ENCODE measurements at places on chromosomes 1 and 21.

GRCh38 chr1:37020653-37021277 is 13.6 kb downstream of the GRIK3 start:
- no peak for DNase-seq

GRCh38 chr1:244207042-244207934 is 156.2 kb downstream of the ZBTB18 start:
- no peak for DNase-seq

GRCh38 chr21:29487154-29487553 is 188.4 kb downstream of the BACH1 start:
- no peak for DNase-seq

DNA sequence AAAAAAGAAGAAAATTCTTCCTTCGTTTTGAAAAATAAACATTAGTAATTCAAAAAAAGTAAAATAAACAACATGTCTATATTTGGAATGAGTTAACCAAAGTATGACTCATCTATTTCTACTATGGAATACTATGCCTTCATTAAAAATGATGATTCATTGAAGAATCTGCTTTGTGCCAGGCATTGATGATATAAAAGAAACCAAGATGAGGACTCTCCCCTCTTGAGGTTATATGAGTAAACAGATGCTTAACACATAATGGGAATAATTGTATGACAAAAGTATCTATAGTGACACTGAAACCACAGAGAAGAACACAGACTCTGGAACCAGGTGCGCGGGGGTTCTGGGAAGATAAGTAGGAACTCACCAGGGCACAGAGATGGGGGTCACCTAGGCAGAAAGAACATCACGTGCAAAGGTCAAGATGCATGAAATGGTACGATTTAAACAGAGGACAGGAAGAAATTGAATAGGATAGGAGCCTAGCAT is 18.8 kb downstream of the ELF3 start:
- DNase-seq: no peak

- DNase-seq: no peak
Observed at GRCh38 chr1:162527314-162527713, 29.7 kb downstream of the UHMK1 start.

GRCh38 chr1:228799924-228800323 is 64.6 kb downstream of the RHOU start:
- no peak for DNase-seq

GRCh38 chr1:101290119-101290921 is 53.5 kb downstream of the S1PR1 start:
- DNase-seq: no peak

GRCh38 chr1:231045286-231045685 is 5.2 kb upstream of the FAM89A start:
- DNase-seq: no peak

DNA sequence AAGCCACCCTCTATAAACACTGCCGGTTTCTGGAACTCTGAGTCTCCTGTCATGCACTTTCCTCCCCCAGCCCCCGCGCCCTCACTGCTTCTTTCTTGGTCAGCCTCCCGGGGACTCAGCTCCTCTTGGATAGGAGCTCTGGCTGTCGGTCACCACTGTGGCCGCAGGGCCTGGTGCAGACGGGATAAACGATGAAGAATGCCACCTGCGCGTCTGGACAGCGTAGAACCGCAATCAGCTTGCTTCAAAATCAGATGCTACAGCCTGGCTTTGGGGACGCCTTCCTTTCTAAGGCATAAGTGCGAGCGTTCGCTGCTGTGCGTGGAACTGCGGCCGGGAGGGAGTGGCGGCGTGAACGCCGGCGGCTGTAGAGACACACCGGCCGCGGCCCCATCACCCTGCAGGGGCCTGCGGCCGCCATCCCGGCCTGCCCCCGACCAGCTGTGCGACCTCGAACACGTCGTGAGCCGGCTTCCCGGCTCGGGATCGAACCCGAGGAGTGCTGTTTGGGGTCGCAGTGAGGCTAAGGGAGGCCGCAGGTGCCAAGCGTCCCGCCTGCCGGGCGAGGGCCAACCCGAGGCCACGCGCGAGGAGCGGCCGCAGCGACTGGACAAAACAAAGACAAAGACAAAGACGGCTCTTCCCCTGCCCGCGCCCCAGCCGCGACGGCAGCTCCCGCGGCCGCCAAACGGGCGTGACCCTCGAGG is 688 bp downstream of the PTTG1IP start:
- DNase-seq: no peak

- no peak for DNase-seq
Observed at GRCh38 chr1:28917757-28918118, 3.4 kb downstream of the EPB41 start.

GRCh38 chr21:27450216-27450615 is 483.3 kb upstream of the ADAMTS5 start:
- DNase-seq: no peak

DNA sequence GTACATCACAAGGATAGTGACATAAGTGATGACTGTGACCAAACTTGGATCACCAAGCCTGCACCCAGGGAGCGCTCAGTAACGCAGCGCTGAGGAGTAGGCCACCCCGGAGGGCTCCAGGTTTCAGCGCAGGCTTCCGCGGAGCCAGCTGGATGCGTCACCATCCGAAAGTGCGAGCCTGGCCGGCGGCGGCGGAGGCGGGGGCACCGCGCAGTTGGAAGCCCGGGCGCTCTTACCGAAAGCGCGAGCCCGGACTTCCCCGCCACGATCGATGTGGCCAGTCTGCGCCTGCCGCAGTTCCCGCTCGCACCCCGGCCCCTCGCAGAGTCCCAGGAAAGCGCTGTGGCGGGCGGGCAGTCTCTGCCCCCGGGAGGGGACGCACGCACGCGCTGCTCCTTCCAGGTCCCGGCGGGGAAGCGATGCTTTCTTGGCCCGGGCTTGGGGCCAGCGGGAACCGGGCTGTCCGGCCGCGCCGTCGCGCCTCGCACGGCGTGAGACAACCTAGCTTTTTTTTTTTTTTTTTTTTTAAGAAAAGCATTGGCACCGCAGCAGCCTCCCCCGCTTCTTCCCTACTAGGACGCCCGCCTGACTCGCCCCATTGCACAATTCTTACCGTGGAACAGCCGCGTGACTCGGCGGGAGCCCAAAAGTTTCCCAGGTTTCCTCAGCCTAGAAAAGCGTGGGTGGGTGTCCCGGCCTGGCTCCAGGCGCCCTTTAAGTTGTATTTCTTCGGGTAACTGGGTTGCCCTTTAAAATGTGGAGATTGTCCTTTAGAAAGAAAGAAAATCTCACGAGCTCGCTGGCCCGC is 36.4 kb upstream of the JAK1 start:
- peak; percentile 39 for DNase-seq

DNA sequence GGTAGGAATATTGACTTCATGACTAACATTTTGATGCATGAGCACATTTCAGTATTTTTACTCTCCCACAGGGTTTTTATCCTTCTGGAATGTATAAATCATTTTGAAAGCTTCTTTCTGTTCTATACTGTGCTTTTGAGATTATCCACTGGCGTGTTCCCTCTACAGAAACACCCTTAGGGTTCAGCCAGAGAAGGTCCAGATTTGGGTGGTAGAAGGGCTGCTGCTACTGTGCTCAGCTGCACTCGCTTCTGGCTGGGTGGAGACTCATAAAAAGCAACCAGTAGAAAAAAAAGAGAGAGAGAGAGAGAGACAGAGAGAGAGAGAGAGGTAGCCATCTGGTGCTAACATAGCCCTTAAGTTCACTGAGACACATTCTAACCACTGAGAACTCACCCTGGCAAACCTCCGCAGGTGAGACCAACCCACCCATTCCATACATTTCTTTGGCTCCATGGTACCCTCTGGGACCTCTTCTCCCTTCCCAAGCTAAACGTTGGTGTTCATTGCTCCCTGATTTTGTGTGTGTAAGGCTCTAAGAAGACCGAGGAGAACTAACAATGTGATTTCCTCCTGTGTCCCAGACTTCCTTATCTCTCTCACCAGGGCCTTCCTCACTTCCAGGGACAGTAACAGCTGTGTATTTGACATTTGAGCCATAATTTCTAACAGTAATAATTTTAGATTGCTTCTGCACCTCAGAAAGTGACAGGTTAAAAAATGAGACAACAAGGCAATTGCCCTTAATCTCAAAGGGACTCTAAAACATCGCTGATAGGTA is 7.2 kb downstream of the APCS start:
- no peak for DNase-seq

All from substantia nigra (tissue), 51 donors.